Liver (tissue), 10 donors: ENCODE measurements at places on chromosomes 6 and 20. TPM values are rescaled to one million over a fixed set of nuclear protein-coding genes. Genes with fewer than 3 reads are reported as not detected.

PRR18 gene
- polyA plus RNA-seq, result 0.98 TPM

TRIM15 gene
- polyA plus RNA-seq, result 2.8 TPM

PFDN4 gene
- polyA plus RNA-seq, result 13.1 TPM

EFCAB8 gene
- not detected for polyA plus RNA-seq

BTN1A1 gene
- polyA plus RNA-seq, result not detected

ADGB gene
- not detected for polyA plus RNA-seq

PEX6 gene
- polyA plus RNA-seq, result 15.4 TPM

GRCh38 chr20:20360464-20360863, 7.4 kb upstream of the INSM1 start:
- DNase-seq, result no peak

- no peak for DNase-seq
Measured at GRCh38 chr6:31585491-31585890, 586 bp upstream of the LST1 start.

DNA sequence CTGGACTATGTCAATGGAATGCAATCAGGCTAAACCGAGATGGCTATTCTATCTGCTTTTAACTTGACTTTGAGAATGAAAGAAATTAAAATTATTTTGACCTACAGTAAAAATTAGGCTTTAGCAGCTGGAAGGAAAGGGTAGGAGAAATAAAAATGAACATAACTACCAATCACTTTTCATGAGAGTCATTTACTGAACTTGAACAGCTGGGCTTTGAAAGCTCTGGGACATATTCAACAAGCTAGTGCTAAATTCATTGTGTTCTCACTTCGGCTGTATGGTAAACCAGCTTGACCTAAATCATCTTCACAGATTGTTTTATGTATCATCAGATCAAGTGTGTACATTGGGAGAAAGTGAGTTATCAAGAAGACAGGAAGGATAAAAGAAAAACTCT, 161.5 kb upstream of the STXBP5 start:
- DNase-seq, result no peak

DNA sequence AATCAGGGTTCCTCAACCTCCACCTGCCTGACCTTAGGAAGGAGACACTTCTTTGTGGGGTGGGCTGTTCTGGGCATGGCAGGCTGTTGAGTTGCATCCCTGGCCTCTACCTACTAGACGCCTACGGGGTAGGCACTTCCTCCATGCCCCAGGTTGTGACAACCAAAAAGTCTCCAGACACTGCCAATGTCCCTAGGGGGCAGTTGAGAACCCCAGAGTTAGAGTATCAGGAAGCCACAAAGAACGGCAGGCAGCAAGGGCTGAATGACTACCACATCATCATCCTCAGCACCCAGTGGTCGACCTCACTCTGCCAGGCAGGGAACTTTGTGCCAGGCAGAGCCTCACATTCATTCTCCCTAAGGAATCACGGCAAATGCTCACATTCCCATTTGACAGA, 21.5 kb downstream of the PMEPA1 start:
- no peak for DNase-seq

GRCh38 chr6:16596616-16597331, 164.5 kb downstream of the ATXN1 start:
- no peak for DNase-seq

DNA sequence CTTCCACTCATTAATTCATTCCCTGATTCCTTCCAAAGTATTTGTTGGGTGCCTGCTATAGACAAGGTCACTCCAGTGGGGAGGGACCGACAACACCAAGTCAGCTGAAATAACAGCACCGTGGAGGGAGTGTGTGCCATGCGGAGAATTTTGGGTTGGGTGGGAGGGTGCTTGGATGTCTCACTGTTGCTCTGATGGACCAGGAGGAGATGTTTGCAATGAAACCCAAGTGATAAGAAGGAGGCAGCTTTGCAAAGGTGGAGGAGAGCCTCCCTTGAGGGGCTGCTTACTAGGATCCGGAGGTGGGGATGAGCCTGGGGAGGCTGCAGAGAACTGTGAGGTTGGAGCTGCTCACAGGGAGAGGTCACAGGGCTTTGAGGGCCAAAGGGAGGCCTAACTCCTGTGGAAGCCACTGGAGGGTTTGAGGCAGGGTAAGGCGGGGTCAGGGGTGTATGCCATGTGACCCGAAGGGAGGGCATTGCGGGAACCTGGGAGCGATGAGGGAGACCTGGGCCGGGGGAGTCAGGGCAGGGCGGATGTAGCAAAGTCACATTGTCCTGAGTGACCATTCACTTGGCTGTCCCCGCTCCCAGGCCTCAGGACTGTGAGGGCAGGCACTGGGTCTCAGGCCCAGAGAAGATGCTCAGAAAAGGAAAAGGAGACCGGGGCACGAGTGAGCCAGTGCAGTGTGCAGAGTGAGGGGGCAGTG, 124.5 kb downstream of the PHACTR3 start:
- no peak for DNase-seq

- DNase-seq, result no peak
Measured at GRCh38 chr6:84432619-84433018, 205.2 kb upstream of the CEP162 start.

DNA sequence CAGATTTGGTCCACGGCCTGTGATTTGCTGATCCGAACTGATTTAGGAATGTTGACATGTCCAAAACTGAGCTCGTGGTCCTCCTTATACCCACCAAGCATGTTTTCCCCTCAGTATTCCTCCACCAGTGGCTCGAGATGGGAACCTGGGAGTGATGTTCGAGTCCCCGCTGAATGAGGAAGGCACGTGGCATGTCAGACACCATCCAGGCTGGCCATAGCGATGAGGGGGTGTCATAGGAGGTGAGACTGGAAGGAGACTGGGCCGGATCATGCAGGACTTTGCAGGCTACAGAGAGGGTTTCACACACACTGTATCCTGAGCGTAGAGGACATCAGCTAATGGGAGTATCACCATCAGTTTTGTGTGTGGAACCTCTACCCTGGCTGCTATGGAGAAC, 78.2 kb downstream of the TOX2 start:
- no peak for DNase-seq

- DNase-seq, result peak; percentile 61
Measured at GRCh38 chr6:75748743-75749538, at the start of gene MYO6. MYO6 (plus strand) TSS chr6:75749239; CDS start chr6:75817548, 68,309 bp downstream.

GRCh38 chr20:57558614-57559288, 2.2 kb upstream of the PCK1 start:
- no peak for DNase-seq

DNA sequence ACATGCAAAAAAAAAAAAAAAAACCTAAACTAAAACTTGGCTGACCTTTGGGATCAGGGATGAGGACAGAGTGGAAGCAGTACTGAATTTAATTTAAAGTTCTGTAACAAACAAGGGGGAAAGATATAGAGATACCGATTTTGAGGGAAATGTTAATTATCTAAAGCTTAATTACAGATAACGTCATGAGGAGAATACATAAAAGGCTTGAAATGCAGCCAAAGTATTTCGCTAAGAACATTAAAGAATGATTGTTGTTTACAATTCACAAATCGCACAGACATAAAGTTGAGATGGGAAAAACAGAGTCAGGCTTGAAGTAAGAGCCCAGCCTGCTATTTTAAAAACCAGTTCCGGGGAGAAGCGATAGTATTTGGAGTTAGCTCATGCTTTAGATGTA, 208.0 kb upstream of the SASH1 start:
- DNase-seq, result no peak

DNA sequence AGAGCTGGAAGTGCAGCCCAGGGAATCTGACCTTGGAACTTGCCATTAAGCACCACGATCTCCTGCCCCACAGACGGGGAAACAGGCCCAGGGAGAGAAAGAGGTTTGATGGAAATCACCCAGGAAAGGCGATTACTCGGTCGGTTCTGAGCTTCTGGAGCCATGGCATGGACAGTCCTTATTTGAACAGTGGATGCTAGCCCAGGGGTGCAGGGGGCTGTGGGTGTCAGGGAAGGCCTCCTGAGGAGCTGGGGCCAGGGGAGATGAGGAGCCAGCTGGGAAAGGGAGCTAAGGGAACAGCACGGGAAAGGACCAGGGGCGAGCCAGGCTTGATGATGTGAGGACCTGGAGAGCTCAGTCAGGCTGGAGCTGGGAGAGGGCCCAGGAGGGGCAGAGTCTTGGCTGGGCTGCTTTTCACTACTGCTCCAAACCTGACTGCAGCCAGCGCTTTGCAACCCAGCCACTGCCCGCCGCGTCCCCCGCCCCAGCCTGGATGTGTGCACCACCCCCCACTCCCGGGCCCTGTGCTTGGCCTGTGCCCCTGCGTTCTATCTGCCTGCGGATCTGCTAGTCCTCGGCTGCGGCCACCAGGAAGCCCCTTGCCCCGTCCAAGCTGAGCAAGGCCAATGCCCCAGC, 17.8 kb downstream of the SUN5 start:
- DNase-seq, result no peak

GRCh38 chr6:15023448-15023847, 222.4 kb upstream of the JARID2 start:
- DNase-seq, result no peak

GRCh38 chr6:132750455-132751248, 7.1 kb downstream of the VNN2 start:
- no peak for DNase-seq
